ENCODE measurements at places on chromosomes 13 and 19.
A peak's percentile ranks its signal among the peaks of the same experiment; 100 is the strongest.

- no peak for DNase-seq
Observed at GRCh38 chr13:34409496-34410182, 532.4 kb upstream of the NBEA start.

DNA sequence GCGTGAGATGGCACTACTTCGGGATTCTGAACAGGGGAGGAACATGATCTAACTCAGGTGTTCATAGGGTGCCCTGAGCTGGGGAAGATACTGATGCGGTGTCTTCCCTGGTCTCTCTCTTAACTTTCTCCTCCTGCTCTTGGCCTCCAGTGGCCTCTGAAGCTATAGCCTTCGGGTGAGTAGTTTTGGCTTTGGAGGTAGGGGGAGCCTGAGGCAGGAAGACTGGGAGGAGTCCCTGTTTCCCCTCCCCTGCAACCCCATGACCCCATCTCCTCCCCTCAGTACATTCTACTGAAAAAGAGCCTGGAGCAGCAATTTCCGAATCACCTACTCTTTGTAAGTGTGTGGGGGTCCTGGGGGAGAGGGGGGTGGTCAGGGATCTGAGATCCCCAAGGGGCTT is 3.5 kb downstream of the SELENOV start:
- no peak for DNase-seq

- DNase-seq, result peak; percentile 77
Observed at GRCh38 chr19:8334458-8335342, 8.4 kb downstream of the KANK3 start.

DNA sequence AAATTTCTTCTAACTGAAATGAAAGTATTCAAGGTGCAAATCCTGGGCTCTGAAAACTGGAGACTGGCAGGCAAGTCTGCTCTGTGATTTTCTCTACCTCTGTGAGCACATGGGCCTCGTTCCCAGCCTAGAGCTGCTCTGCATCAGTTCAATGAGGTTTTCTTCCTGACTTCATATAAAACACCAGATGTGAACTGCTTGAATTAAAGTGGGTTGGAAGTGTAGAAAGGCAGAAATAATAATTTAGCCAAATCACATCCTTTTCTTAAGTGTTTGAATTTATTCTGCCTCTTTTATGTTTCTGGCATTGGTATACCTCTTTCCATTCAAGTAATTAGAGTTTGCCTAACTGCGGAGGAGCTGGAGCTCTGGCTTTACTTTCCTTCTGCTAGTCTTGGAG is 540.8 kb downstream of the OLFM4 start:
- DNase-seq, result no peak

GRCh38 chr13:37715606-37716015 is 117.0 kb upstream of the POSTN start:
- no peak for DNase-seq

- DNase-seq, result no peak
Observed at GRCh38 chr13:39233519-39233918, 195.3 kb downstream of the NHLRC3 start.

DNA sequence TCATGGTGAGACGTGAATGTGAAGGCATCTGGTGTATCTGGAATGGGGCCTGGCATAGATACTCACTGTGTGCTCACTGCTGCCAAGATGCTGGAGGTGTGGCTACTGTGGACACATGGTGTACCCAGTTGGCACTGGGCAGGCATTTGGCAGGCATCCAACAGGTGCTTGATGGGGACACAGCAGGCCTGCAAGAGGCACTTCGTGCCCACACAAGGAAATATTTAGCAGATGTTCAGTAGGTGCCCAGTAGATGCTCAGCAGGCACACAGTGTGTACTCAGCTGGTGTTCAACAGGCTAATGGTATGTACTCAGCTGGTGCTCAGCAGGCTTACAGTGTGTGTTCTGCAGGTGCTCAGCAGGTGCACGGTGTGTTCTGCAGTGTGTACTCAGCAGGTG is 14.2 kb downstream of the CRTC1 start:
- no peak for DNase-seq

Data from suppressor macrophage treated with lipopolysaccharide for 1 hour (primary cell).